ENCODE measurements at places on chromosomes 4 and X. TPM values are rescaled to one million over a fixed set of nuclear protein-coding genes. Genes with fewer than 3 reads are reported as not detected.

CT45A1 gene
- not detected for polyA plus RNA-seq

FAM9C gene
- 0.28 TPM for polyA plus RNA-seq

TRIML1 gene
- not detected for polyA plus RNA-seq

MYOZ2 gene
- 293 TPM for polyA plus RNA-seq

TLR1 gene
- polyA plus RNA-seq = 3.1 TPM

PRDM8 gene
- 17.1 TPM for polyA plus RNA-seq
